Effector CD4-positive, alpha-beta T cell (primary cell): ENCODE measurements at places on chromosomes 6 and 20.

DNA sequence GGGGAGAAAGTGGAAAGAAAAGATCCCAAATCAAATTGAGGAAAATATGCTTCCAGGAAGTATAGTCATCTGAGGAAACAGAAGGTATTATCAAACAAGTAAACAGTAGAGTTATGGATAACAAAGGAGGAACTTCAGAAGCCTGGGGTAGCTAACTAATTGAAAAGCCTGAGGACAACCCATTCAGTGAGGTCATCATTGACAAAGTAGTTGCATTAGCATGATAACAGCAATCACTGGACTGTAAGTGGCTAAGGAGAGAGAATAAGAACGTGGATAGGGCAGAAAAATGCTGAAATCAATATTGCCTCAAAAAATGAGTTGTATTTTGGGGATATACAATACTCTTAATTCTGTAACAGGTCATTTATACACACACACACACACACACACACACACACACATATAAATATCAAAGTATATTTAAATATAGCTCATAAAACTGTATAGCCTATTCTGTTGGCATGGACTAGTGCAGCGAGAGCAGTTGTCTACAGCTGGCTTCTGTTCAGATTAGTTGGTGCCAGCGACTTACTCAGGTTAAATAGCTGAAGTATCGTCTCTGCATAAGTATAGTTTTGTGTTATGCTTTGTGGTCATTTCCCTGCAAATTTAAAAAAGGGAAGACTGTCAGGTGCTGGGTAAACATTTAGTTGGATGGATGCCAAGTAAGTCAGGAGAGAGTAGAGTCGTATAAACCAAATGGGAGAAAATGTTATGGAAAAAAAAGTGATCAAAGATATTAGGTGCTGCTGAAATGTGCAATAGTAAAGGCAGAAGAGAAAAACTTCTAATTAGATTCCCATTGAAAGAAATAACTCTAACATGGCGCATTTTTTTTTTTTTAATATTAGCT, 33.8 kb upstream of the CTAGE9 start:
- DNase-seq = no peak

DNA sequence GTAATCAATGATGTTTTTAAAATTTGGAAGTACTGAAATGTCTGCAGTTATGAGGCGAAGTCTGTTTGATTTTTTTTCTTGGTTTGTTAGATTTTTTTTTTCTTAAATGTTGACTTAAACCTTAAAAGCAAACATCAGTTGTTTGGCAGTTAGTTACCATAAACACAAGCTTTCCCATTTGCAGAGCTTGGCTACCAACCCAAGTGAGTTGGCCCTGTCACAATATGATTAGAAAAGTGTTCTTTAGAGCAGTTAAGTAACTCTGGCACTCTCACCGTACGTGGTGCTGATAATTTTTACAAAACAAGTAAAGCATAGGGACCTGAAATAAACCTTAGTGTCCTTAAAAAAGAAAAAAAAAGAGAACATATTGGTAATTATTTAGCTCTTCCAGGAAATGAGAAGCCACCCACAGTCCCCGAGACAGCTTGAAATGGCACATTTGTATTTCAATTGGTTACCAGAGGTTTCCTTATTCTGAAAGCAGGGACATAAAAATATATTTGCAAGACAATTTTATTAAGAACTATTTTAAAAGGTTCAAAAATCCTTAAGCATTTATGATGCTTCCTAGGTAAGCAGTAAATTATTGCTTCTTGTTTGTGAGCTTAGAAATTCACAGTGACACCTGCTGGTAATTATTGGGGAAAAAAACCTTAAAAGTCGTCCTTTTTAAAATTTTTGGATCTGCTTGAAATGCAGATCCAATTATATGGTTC, 3.9 kb downstream of the HEY2 start:
- DNase-seq = no peak

DNA sequence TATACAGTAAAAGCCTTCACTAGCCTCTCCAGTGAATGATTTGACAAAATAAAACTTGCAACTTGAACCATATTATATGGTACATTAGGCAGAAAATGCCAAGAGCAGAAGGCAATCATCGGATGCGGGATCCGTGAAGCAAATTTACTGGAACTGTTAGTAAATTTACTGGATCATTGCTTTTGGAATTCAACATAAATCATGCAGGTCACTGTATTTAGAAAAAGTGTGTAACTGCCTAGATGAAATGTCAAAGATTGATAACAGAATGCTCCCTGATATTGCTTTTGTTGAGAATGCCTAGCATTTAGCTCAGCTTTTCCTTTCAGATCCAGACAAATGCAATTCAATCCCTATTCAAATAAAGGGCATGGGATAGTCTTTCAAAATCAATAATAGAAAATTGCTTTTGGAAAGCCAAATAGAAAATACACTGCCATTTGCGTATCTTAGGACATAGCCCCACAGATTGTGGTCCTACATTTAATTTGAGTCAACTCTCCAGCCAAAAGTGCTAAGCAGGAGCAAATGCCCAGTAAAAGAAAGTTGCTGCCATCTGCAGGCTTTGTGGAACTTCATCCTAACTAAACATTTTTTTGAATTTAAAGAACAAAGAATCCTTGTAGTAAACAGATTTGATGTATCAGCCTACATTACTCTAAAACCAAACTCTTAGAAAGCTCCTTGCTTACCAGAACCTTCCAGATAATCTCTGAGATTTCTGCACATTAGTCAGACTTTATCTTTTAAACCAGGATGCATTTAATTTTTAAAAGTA, 109.5 kb upstream of the HSF2 start:
- DNase-seq = no peak

GRCh38 chr20:59820204-59821041, 113.0 kb downstream of the SYCP2 start:
- DNase-seq = no peak

GRCh38 chr6:169953686-169954085, 202.3 kb downstream of the ERMARD start:
- no peak for DNase-seq

GRCh38 chr20:63002511-63002910, 4.3 kb downstream of the BHLHE23 start:
- DNase-seq = no peak

DNA sequence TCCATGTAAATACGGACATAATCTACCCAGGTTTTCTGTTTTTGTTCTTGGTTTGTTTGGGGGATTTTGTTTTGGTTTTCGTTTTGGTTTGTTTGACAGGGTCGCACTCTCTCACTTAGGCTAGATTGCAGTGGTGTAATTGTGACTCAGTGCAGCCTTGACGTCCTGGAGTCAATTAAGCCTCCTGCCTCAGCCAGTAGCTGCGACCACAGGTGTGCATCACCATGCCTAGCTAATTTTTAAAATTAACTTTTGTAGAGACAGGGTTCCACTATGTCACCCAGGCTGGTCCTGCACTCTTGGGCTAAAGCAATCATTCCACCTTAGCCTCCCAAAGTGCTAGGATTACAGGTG, 37.8 kb upstream of the EYA4 start:
- no peak for DNase-seq

DNA sequence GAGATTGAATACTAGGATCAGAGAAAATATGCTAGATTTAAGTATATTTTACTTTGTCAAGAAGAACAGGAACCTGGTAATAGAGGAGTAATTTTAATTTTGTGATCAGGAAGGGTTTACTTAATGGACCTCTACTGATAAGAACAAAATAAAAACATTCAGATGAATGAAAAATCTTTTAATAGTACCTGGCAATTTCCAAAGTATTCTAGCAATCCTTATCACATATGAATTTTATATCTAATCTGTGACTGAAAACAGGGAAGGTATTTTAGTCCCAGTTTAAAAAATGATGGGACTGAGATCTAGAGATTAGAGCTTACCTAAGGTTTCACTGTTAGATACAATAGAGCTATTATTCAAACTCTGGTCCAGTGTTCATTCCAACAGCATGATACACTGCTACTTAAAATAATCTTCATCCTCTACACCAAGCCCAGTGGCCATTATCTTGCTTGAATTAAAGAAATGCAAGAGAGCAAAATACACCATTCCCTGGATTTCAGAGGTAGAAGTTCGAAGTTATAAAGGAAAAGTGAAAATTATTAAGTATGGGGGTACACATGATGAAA, 13.5 kb downstream of the SLC17A5 start:
- no peak for DNase-seq

GRCh38 chr20:50464725-50465650, 45.2 kb upstream of the PTPN1 start:
- DNase-seq = no peak

- no peak for DNase-seq
These were observed 1.3 kb downstream of the BPIFB1 start for GRCh38 chr20:33284284-33284683.

DNA sequence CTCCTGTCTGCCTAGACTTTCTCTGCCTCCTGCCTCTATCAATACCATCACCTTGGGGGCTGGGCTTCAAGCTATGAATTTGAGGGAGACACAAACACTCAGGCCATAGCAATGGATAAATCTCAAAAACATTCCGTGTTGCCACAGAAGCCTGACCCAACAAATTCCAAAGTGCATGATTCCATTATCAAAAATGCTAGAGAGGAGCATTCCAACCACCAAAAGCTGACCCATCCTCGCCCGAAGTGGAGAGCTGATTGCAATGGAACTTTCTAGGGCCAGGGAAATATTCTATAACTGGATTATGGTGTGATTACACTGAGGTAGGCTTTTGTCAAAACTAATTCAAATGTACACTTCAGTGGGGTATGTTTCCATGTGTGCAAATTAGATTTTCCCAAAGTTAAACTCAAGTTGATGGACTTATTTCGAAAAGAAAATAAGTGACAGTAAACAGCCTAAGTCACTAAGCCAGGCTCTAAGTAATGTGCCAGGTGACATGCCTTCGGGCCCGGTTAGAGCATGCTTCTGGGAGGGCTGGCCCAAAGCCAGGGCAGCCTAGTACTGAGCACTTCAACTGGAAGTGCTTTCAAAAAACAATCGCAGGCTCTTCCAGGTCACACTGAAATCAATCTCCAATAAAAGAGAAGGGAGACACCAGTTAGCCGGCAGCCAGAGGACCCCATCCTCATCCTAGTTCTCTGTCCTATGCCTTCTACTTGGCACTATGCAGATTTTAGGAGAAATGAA, 142.3 kb downstream of the TBXT start:
- DNase-seq = no peak

GRCh38 chr6:138383776-138384175, 6.1 kb downstream of the SMIM28 start:
- DNase-seq = no peak

- DNase-seq = no peak
These were observed 1.6 kb downstream of the TMEM14A start for GRCh38 chr6:52672412-52673025.

DNA sequence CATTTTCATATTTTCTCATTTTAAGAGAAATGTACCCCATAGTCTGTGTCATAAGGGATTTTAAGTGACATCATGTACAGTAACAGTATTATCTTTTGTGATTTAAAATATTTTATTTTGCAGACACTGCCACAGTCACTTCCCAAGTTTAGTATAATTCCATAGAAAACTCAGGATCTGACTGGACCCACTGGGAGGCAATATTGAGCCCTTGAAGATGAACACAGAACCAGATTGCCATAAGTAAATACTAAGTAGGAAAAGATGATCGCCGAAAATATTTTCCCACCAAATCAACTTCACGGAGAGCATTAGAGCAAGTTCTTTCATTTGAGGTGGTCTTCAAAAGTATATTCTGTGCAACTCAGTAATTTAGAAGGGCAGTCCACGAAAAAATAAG, 17.6 kb upstream of the PKHD1 start:
- DNase-seq = no peak

GRCh38 chr6:163226181-163226835, 188.2 kb upstream of the QKI start:
- no peak for DNase-seq

DNA sequence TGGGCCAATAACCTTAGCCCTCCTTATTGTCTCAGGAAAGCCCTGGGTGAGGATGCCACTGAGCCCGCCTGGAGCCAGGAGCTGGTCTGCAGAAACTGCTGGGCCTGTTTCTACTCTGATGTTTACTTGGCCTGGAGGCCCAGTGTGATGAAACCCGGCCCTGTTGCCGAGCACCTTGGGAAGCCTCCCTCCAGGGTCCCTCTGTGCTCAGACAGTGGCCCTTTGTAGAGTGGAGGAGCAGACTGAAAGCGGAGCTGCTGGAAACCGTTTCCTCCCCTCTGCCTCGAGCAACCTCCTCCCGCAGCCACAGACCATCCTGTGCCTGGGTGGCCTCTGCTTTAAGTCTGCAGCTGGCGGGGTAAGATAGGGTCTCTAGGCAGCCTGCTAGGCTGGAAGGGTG, 84.1 kb upstream of the EPB41L1 start:
- no peak for DNase-seq

- no peak for DNase-seq
These were observed 7.7 kb downstream of the ADGRF1 start for GRCh38 chr6:47034421-47034820.

- no peak for DNase-seq
These were observed 1.2 kb downstream of the PAK5 start for GRCh38 chr20:9837634-9838033.

DNA sequence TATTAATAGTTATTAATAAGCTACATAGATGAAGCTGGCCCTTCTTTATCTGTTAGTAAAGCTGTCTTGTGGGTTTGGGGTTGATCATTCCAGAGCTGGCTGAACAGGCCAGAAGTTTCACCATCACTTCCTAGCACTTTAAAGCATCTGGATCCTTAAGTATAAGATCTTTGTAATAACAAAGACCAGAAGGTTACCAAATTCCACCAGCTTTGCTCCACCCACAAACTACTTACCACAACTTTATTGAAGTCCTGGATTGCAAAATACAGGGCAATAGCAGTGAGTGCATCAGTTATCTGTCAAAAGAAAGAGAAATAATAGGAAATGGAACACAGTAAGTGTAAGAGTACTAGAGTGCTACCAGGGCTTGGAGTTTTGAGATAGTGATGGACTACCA, 33.0 kb downstream of the PIGU start:
- no peak for DNase-seq

GRCh38 chr6:41874741-41875140, 20.4 kb downstream of the USP49 start:
- DNase-seq = no peak

DNA sequence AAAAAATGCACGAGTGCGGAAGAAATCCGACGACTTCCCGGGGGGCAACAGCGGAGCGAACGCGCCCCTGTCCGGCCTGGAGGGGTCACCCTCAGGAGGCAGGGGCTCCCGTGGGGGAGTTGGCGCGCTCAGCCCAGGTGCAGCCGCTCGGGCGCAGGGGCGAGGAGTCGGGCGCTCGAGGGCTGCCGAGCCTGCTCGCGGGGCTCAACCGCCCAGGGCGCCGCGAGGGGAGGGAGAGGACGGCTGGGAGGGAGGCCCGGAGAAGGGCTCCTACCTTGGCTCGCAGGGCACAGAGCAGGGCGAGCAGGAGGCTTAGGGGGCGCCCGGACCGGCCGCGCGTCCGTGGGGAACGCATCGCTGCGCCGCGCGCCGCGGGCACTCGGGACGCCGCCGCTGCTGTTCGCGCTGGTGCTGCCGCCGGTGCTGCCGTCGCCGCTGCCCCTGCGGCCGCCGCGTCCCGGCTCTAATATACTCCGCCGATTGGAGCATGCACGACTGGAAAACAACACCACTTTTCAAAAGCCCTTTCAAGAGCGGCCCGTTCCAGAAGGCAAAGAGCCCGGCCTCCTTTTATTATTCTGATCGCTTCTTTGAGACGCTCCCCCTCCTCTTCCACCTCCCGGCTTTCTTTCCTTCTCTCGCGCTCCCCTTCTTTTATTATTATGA, 490 bp downstream of the JAG1 start:
- no peak for DNase-seq

- no peak for DNase-seq
These were observed at the start of gene LRRN4 for GRCh38 chr20:6053776-6054688. LRRN4 (minus strand) TSS chr20:6054060; CDS start chr20:6052799, 1,261 bp downstream.

GRCh38 chr6:2476376-2476775, 231.0 kb upstream of the GMDS start:
- DNase-seq = no peak
